ENCODE measurements at places on chromosomes 5 and 9.

DNA sequence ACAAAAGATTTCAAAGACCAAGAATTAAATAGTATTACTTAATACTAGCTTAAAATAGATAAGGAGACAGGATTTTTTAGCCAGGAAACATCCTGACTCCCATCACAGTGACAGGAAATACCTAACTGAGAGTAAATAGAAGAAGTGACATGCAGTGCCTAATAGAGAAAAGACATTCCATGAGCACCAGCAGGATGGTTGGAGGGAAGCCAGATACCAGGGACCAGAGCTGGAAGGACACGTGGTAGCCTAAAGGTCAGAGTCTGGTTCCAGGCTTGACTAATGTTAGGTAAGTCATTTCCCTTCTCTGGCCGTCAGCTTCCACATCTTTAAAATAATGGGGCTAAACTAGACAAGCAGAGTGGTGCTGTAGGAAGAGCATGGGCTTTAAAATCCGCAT is 41.6 kb downstream of the CDK5RAP2 start:
- no peak for ATAC-seq

DNA sequence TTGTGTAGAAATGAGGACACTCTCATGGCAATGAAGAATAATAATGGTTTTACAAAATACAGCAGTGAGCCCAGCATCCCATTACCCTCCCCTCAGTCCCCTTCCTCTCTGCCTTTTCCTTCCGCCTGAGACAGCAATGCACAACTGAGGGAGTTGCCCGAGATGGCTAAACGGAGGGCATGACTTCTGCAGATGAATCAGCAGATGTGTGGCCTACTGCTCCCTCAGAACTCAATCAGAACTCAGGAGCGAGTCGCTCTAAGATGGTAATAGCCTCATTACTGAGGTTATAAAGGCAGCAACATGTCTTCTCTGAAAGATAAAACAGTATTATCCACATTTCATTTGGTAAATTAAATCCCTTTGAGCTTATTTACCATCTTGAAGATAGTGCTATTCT is 326.6 kb downstream of the ENC1 start:
- no peak for ATAC-seq

- ATAC-seq, result no peak
These were observed 767 bp downstream of the RALGPS1 start for GRCh38 chr9:126915281-126915816.

GRCh38 chr9:14438232-14439021 is 124.5 kb upstream of the NFIB start:
- ATAC-seq, result no peak

GRCh38 chr9:17613758-17614157 is 34.9 kb downstream of the SH3GL2 start:
- no peak for ATAC-seq

- no peak for ATAC-seq
These were observed 4.5 kb upstream of the INPP5E start for GRCh38 chr9:136444102-136444501.

DNA sequence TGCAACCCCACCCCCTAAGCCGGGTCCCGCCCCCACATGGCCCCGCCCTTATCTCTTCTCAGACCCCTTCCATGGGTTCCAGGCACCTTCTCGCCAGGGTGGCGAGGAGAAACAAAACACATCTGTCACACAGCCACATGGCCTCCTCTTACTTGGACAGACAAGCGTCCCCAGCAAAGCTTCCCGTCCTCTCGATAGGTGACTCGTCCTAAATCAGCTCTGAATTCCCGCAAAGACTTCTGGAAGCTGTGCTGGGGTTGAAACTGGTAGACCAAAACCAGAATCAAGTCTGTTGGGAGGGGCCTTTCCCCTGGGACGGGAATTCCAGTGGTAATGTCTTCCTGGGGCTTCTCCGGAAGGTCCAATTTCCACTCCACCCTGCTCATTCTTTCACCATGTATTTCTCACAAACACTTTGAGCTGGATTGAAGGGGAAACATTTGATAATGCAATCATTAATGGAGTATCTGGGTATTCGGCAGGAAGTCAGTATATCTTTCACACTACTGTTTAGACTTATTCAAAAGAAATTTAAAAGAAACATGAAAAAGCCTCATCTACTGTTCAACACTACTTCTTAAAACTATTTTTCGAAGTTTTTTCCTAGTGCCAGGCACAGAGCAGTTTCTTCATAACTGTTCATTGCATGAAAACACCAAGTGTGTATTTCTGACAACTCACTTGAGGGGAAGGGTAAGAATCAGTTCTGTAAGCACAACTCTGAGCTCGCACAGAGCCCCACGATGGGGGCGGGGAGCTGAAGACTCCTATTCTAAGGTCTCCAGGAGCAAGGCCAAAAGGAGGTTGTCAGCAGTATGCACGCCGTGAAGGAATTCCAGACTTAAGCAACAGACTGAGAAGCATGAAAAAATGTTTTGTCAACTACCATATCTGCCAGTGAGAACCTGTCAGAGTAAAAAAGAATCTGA is 644 bp upstream of the CTNNAL1 start:
- no peak for ATAC-seq

DNA sequence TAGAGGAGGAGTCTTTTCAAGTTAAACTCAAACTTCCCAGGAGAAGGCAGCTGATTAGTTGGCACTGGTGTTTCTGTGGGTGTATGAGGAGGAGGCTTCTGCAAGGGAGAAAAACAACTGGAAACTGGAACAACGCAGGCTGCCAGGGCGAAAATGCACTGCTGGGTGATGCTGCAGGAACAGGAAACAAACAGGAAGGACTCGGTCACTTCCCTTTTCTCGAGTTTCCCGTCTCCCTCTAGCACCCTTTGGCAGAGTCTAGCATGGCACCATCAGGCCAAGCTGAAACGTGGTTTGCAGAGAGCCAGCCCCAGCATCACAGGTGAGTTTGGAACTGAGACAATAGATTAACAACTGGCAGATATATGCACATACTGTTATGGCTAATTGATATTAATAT is 77.5 kb upstream of the CAST start:
- no peak for ATAC-seq

- ATAC-seq, result no peak
These were observed 271.5 kb downstream of the ADGRV1 start for GRCh38 chr5:90830058-90830457.

- ATAC-seq, result no peak
These were observed 8.8 kb upstream of the CLTB start for GRCh38 chr5:176425138-176425537.

- no peak for ATAC-seq
These were observed 22.2 kb upstream of the PAX5 start for GRCh38 chr9:37056046-37056920.

DNA sequence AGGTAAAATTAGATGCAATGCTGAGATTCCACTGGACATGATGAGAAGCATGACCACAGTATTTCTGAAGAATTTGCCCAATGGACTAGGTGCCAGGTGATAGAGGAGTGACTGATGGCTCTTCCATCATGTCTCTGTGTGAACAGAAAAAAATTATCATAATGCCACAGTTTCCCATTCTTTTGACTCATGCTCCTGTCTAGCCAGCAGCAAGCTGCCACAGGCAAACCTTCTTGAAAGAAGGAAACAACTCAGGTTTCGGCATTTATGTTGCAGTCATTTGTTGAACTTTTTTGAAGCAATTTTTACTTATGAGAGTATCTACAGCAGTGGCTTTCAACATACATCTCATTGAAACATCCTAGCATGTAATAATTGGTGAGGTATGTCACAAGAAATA is 284.8 kb upstream of the CD180 start:
- no peak for ATAC-seq

DNA sequence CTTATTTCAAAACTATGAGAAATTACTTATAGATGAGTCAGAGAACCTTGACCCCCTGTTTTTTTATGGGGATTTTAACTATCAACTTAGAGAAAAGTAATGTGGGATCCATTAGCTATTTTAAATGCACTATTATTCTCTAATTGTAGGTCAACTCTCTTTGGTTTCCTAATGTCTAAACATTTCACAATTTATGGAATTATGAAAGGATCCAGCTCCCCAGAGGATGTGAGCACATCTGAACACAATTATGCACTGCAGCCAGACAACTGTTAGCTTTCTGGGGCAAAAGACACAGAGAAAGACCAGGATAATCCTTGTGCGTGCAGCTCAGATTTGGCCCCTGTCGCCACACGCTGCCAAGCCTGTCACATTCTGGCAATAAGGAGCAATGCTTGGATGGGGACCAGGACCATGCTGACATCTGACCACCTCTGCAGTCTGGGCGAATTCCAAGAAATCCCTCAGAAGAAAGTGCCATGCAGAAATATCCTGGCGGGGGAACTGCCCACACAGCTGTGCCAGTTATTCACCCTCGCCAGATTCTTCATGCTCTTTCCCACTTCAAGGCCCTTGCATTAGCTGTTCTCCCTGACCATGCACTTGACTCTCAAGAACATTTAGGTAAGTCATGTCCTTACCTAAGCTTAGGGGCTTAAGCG is 22.2 kb upstream of the CMBL start:
- no peak for ATAC-seq

- ATAC-seq, result no peak
These were observed 86.7 kb upstream of the NFIB start for GRCh38 chr9:14400658-14400995.

DNA sequence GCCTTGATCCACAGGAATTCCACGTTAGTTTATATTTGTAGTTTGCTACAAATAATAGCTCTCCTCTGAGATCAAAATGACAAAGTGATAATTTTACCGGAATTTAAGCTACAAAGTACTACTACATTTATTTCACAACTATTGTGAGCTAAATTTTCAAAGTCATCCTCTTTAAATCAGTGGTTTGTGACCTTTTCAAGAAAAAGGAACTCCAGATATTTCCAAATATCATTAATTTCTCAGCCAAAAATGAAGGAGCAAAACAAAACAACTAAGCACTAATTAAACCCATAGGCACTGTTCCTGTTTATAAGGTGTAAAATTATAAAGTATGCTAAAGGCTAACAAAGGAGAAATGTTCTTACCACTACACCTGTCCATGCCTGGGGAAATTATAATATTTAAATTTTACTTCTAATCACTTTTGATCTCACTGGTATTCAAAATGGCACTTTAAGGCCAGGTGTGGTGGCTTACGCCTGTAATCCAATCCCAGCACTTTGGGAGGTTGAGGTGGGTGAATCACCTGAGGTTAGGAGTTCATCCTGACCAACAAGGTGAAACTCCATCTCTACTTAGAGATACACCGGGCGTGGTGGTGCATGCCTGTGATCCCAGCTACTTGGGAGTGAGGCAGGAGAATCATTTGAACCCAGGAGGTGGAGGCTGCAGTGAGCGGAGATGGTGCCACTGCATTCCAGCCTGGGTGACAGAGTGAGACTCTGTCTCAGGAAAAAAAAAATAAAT is 77.5 kb downstream of the CEMIP2 start:
- ATAC-seq, result no peak

- ATAC-seq, result no peak
These were observed 194.8 kb downstream of the PAX5 start for GRCh38 chr9:36839131-36839885.

GRCh38 chr9:96719921-96720320 is 58.0 kb downstream of the ZNF510 start:
- no peak for ATAC-seq

DNA sequence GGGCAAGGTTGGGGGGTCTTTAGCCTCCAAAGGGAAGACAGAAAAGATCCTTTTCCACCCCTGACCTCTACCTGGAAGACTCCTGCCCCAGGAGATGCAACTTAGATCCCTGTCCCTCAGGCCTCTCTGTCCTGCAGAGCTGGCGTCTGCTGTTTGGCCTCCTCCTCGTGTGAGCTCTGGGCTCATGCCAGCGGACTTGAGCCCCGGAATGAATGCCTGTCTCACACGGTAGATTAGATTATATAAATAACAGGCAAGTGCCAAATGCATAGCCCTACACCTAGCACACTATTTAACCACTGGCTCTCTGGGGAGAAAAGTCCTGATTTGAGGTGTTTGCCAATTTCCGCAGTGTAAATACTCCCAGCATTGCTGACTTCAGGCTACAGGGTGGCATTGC is 1.4 kb upstream of the WNK2 start:
- no peak for ATAC-seq

DNA sequence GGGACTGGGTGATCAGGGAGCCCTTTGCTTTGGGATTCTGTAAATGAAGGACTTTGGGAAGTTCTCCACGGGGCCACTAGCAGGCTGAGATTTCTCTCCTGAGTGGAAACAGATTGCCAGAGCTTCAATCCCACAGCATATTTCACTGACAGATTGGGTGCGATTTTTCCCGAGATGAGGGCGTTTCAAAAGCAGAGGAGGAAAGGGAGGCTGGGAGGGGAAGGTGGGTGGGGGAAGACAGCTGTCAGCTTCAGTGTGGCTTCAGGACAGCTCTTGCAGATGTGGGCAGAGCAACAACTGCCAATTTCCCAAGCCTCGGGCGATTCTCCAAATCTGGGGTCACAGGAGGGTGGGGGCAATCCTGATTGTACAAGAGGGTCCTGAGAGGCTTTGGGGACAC is 258.5 kb upstream of the ADRA1B start:
- ATAC-seq, result no peak

- no peak for ATAC-seq
These were observed 166.9 kb downstream of the CDC42SE2 start for GRCh38 chr5:131430794-131431193.

- no peak for ATAC-seq
These were observed 3.9 kb downstream of the EGFL7 start for GRCh38 chr9:136666372-136667213.

- ATAC-seq, result no peak
These were observed 187.9 kb upstream of the ELL2 start for GRCh38 chr5:96149546-96149945.

DNA sequence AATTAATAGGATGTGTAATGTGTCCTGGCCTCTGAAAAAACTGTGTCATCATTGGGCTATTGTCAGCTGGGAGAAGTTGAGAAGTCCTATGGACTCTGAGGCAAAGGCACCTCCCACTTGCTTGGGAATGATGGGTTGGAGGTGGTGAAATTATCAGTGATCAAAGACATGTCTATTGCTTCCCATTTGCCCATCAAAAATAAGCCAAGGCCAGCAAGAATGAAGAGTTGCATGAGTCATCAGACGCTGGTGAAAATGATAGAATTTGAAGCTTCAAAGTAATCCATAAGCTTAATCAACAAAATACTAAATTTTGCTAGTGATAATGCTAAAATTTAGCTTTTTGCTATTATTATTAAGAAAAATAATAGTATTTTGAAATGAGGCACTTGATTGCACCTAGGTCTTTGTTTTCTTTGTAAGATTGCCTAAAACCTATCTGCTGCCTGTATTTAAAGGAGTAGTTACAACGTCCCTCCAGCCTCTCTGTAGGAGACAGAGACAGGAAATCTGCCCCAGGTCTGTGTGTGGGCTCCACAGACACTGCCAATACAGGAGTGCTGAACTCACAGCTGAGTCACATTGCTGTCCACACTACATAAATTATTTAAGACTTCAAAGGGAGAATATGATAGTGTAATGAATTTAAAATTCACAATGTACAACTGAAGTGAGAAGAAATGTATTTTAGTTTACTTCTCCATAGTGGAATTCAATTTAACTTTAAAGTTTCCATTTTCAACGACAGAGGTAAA is 48.4 kb upstream of the APC start:
- ATAC-seq, result no peak

DNA sequence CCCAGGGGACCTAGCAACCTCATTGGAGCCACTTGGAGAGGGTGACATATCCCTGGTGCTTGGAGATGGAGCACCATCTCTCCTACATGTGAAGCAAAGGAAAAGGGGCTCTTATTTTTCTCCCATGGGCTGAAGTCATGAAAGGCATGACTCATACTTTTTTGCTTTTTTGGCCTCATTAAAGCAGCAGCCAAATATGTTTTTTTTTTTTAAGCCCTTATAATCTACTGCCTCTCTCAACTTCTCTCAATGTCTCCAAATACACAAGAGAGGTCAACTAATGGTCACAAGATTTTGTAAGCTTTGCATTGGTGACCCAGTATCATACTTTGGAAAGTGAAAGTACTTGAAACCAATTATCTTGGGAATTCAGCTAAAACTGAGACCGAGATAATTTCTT is 1.6 kb upstream of the CFAP90 start:
- ATAC-seq, result no peak

GRCh38 chr9:88420227-88420626 is 32.0 kb downstream of the SPIN1 start:
- no peak for ATAC-seq

Data from activated CD4-positive, CD25-positive, alpha-beta regulatory T cell treated with anti-CD3 and anti-CD28 coated beads, Interleukin-2, amount 50 U/mL, for 24 hours (primary cell).